NCI-H1436 (cell line): ENCODE measurements at places on chromosomes 2 and 18.

- DNase-seq: no peak
These were observed 79.4 kb upstream of the ZNF532 start for GRCh38 chr18:58785171-58785805.

DNA sequence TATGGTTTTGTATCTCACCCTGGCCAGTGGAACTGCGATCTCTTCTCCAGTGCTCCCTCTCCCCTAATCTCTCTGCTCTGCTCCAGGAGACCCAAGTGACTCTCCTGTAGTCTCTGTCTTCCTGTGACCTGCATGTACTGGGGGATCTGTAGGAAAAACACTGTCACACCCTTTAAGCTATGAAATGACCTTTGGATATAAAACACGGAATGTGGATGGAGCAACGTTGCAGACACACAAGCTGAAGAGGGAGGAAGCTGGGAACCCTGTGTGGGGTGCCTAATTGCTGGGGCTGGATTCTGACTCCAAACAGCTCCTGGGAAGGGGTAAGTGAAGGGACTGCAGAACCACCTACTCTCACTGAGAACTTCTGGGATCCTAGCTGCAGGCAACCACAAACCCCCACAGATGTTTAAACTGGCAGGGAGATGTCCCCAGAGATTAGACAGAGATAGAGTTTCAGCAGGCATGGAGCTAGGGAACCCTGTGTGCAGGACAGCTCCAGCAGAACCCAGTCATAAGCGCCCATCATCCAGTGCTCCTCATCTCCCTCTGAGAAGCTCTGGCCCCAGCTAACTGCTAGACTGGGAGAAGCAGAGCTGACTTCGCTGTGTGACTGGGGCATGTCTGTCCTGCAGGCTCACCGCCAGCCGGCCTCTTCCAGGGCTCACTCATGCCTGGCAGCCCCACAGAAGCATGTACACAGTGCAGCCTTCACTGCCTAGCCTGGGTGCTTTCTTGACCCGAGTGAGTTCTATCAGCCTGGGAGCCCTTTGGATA is 482.7 kb upstream of the SETBP1 start:
- no peak for DNase-seq

GRCh38 chr2:232532419-232532818 is 6.5 kb downstream of the CHRND start:
- DNase-seq: peak; percentile 12

DNA sequence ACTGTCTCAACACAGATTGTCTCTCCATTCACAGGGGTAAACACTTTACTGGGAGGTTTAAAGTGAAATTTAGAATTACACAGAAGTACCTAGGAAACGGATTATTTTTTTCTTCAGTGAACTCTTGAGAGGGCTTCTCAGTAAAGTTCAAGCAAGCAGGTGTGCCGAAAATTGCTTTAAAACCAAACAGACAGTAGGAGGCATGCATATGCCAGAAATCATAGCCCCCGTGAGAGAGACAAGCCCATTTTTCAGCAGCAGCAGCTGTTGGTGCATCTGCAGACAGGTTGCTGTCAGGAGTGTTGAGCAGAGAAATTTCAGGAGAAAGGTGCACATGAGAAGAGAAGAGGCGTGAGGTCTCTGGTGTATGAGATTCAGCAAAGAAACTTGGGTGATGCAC is 2115.5 kb upstream of the CELF4 start:
- DNase-seq: no peak

DNA sequence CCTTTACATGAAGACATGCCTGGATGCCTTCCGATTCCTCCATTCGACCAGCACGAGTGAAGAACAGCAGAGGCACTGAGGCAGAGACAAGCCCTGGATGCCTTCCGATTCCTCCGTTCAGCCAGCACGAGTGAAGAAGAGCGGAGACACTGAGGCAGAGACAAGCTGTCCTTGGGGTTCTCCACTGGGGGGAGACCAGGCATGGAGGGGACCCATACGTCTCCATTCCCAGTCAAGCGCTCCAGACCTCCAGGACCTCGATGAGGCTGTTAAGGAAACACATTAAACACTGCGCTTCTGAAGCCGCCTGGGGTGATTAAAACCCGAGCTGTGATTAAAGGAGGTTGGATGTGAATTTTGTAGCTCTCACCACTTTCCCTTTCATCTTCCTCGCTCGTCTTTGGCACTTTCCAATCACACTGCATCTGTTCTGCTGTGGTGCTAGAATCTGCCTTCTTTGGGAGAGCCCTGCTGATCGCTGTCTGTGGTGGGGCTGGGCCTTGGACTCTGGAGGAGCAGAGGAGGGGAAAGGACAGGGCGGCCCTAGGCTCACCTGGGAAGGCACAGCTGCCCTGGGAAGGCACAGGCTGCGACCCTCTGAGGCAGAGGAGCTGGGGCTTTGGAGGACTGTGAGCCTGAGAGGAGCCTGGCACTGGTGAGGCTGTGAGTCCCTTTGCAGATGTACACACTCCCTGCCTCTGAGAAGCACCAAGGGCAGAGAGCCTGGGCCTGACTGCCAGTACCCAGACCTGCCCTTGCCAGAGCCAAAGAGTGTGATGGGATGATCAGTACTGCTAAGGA is 463.1 kb upstream of the HS6ST1 start:
- no peak for DNase-seq

DNA sequence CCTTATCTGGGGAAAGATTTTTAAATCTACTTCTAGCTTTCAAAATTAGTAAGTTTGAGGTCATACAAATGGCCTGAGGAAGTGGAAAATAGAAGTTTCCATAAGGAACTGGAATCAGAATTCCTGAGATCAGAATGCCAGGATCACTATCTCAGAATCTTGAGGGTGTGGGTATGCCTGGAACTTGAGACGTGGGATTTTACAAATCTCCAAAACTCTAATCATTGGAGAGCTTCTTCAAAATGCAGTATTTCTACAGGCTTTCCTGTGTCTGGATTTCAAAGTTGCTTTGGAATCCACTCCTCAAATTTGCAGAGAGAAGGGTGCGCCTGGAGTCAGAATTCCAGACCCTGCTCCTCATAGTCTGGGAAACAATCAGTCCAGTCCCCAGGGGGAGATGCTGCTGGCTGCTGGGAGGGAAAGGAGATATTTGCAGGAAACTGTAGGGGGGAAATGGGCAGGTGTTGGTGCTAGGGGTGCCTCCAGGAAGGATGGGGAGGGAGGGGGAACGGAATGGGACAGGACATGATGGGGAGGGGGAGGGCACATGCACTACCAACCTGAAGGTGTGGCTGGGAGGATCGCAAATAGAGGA is 31.0 kb upstream of the CATIP start:
- no peak for DNase-seq

DNA sequence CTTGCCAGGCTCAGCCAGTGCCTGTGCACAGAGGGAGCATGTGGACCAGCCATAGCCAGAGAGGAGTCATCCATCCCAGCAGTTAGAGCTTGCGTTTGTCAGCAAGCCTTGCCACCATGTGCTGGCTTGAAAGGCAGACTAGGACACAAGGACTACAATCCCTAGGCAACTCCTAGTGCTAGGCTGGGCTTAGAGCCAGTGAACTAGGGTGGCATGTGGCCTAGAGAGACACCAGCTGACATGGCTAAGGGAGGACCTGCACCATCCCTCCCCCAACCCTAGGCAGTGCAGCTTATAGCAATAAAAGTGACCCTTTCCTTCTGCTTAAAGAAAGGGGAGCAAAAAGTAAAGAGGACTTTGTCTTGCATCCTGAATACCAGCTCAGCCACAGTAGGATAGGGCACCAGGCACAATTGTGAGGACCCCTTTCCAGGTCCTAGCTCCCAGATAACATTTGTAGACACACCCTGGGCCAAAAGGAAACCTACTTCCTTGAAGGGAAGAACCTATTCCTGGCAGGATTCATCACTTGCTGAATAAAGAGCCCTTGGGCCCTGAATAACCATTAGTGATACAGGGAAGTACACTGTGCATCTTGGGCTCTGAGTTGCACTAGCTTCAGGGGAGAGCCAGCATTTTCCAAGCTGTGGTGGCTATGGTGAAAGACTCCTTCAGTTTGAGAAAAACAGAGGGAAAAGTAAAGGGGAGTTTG is 38.7 kb upstream of the UXS1 start:
- no peak for DNase-seq

- DNase-seq: no peak
These were observed 470.1 kb downstream of the DLGAP1 start for GRCh38 chr18:3985020-3985419.

GRCh38 chr2:138818556-138818955 is 38.4 kb upstream of the NXPH2 start:
- no peak for DNase-seq

- no peak for DNase-seq
These were observed 170.4 kb downstream of the NCK2 start for GRCh38 chr2:105915005-105915558.

DNA sequence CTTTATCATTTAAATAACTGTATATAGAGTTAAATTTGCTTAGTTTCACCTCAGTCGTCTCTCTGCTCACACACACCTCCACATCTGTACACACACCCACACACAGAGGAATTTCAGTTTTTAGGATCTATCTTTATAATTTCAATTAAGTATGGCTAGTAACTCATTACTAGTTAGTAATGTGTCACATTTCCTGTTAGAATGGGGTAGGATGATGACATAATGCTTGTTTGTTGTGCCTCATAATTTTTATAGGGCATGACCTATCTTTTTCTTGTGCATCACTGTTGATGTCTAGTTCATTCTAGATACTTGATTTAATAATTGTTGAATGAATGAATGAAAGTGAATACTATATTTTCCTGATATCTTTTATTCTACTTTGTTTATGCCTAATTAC is 108.6 kb downstream of the AGPS start:
- no peak for DNase-seq

- no peak for DNase-seq
These were observed 5.2 kb downstream of the ZFP36L2 start for GRCh38 chr2:43221124-43221762.

DNA sequence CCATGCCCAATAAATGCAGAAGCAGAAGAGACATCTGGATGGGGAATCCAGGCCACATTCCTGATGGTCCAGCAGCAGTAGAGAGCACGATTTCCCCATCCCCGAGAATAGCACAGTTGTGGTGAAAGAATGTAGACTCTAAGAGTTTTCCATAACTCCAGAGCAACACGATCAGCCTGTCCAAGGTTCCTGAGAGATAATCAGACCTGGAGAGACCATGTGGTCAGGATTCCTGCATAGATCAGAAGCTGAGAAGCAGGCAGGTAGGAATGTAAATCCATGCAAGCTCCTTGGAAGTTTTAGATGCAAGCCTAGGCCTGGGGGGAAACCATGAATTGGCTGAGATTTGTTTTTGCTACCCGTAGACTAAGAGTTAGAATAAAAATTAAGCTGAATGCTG is 34.2 kb upstream of the PTPRM start:
- no peak for DNase-seq

DNA sequence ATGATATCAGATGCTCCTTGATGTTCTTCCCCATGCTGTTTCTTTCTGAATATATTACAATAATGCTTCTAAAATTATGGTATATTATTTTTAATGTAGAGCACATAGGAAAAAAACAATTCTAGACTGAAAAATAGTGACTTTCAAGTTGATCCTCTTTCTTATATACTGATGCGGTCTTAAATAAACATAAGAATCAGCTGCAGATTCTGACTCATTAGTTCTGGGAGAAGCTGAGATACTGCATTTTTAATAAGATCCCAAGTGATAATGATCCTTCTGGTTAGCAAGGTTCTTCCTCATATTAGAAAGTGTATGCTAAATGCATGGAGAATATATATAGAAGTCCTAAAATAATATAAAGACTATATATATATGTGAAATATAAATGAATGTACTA is 124.9 kb downstream of the XIRP2 start:
- no peak for DNase-seq

DNA sequence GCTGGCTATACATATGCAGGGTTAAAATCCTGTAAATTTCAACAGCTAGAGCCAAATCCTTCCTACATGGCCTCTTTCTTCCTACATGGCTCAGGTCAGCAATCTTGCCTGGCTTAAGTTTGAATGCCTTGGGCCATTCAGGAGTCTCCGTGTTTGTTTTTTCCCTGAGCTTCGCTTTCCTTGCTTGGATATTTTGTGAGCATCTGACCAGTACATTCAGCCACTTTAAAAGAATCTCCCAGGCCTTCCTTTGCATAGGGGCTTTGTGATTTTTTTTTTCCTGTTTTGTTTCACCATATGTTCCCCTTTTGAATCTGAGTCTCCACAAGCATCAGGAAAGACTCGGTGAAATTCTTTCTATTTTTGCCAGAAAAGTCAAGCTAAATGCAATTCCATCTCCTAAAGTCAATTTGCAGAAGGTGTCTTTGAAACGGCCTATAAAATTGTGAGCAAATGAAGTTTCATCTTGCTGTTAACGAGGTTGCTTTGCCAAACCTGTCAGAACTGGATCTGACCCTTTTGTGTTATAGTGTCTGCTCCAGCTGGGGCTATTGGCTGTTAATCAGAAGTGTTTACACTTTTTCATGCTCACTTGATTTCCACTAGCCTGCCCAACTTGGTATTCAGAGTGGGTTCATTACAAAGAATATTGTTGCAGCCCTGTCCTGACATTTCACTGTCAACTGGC is 256.9 kb downstream of the DCC start:
- DNase-seq: no peak

DNA sequence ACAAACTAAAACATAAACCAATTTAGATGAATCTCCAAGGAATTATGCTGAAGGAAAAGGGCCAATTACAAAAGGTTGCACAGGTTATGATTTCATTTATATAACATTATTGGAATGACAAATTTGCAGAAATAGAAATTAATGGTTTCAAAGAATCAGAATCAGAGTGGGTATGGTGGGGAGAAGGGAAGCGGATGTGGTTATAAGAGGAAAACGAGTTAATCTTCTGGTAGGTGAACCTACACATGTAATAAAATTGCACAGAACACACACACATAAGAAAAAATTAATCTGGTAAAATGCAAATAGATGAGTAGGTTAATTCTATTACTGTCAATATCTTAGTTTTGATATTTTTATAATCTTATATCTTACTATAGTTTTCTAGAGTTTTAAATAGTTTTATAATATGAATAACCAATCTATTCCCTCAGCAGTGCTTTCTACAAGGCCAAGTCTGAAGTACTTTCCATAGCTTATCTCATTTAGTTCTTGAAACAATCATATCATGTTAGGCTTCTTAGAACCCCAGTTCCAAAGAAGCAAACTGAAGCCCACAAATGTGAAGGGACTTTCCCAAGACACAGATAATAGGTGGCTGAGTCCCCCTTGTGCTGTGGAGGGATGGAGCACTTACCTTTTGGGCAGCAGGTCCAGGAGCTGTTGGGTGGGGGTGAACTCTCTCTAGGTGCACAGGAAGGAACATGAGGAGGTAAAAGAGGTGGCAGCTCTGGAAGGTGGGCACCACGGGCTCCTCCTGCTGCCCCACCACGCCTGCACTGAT is 31.5 kb downstream of the ZNF519 start:
- no peak for DNase-seq
